Prostate gland (tissue), 2 donors: ENCODE measurements at places on chromosomes 1 and 21. TPM values are rescaled to one million over a fixed set of nuclear protein-coding genes. Genes with fewer than 3 reads are reported as not detected.

Gene CIART
- total RNA-seq: 10.1 TPM

Gene GIPC2
- 2.2 TPM for total RNA-seq

Gene INSRR
- 3.0 TPM for total RNA-seq

Gene OTUD7B
- total RNA-seq: 27.3 TPM

Gene TCHH
- 0.91 TPM for total RNA-seq

Gene PLEKHA6
- 49.3 TPM for total RNA-seq

Gene BMP8A
- 9.4 TPM for total RNA-seq

Gene NUCKS1
- 102 TPM for total RNA-seq

Gene LINGO4
- total RNA-seq: 0.59 TPM

Gene OR6K3
- not detected for total RNA-seq

Gene LCK
- total RNA-seq: 4.4 TPM

Gene KRTAP27-1
- not detected for total RNA-seq

Gene TNFRSF18
- total RNA-seq: 3.5 TPM

Gene LRRC8C
- 12.4 TPM for total RNA-seq

Gene RCOR3
- 78.3 TPM for total RNA-seq

Gene KAZN
- total RNA-seq: 12.7 TPM

Gene NPHS2
- total RNA-seq: not detected

Gene CFAP74
- total RNA-seq: 9.1 TPM

Gene AIRE
- not detected for total RNA-seq

Gene AQP10
- total RNA-seq: 0.85 TPM

Gene FYB2
- 8.2 TPM for total RNA-seq

Gene CD55
- 22.8 TPM for total RNA-seq

Gene TTC3
- 201 TPM for total RNA-seq

Gene SPRR2B
- not detected for total RNA-seq

Gene FCGR1A
- 0.32 TPM for total RNA-seq

Gene CD247
- total RNA-seq: not detected

Gene FCN3
- 15.6 TPM for total RNA-seq

Gene CCDC185
- 2.7 TPM for total RNA-seq

Gene CD1C
- total RNA-seq: 0.80 TPM

Gene CDK11A
- total RNA-seq: 31.1 TPM

Gene ANGPTL7
- total RNA-seq: 0.80 TPM

Gene PAQR6
- total RNA-seq: 8.6 TPM

Gene TRAF5
- total RNA-seq: 8.0 TPM

Gene KCNH1
- total RNA-seq: 1.2 TPM

Gene F5
- total RNA-seq: 8.4 TPM

Gene LRRC71
- not detected for total RNA-seq

Gene DIO1
- not detected for total RNA-seq

Gene SYTL1
- total RNA-seq: 217 TPM

Gene DOP1B
- 93.3 TPM for total RNA-seq

Gene GFI1
- total RNA-seq: 0.32 TPM

Gene RGS13
- not detected for total RNA-seq

Gene SELENBP1
- 108 TPM for total RNA-seq
